ENCODE measurements at places on chromosomes 1 and 21.

GRCh38 chr1:181100934-181101333 lies 12.4 kb downstream of the IER5 start:
- DNase-seq = no peak

- DNase-seq = no peak
Measured at GRCh38 chr1:108357802-108358201, 92.3 kb upstream of the NBPF6 start.

GRCh38 chr1:223189525-223189902 lies 46.5 kb upstream of the TLR5 start:
- no peak for DNase-seq

GRCh38 chr1:231549733-231550447 lies 21.4 kb downstream of the TSNAX start:
- no peak for DNase-seq
